Stimulated activated CD8-positive, alpha-beta memory T cell treated with anti-CD3 and anti-CD28 coated beads, Interleukin-4, amount 100 ng/mL, for 24 hours (primary cell): ENCODE measurements at places on chromosomes 11 and 22.

GRCh38 chr22:50011447-50012210 is 936 bp downstream of the IL17REL start:
- no peak for DNase-seq

- DNase-seq: no peak
Measured at GRCh38 chr11:57964660-57965059, 59.0 kb upstream of the OR9Q1 start.

- no peak for DNase-seq
Measured at GRCh38 chr11:21119411-21119810, 450.0 kb downstream of the NELL1 start.

- no peak for DNase-seq
Measured at GRCh38 chr11:125358254-125358840, 137.7 kb downstream of the FEZ1 start.
